ENCODE measurements at places on chromosomes 2 and 18.

DNA sequence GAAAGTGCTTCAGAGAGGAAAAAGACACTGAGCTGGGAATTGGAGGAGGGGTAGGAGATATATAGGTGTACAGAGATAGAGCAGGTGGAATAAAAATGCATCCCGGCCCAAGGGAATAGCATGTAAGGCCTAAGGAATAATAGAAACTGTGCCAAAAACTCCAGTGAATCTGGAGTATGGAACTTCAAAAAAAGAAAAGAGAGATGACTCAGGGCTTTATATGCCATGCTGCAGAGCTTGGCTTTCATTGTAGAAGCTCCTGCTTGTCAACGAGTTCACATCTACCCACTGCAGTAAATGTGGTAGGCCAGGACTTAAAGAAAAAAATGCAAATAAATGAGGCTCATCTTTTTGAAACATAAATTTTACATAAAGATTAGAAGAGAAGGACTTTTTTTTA lies 131.8 kb downstream of the MREG start:
- no peak for DNase-seq

DNA sequence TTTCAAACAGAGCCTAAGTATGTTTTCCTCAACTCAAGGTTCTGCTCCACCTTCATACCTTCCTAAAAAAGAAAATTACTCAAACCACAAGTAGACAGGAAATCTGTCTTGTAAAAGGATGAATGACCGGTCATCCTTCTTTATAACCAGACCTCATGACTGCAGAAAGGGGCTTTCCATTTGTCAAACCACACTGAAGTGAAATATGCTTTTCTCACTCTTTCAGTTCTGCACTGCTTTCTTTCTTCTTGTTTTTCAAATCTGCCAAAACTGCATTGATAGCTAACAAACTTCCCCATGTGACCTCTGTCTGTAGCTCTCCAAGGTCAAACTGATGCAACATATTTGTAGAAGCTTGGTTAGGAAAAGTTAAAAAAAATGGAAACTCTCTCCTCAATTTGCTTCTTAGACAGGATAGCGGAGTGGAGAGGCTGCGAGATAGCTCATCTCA lies 308.9 kb upstream of the CCDC68 start:
- DNase-seq, result no peak

GRCh38 chr2:48600917-48601316 lies 16.7 kb upstream of the GTF2A1L start:
- no peak for DNase-seq

DNA sequence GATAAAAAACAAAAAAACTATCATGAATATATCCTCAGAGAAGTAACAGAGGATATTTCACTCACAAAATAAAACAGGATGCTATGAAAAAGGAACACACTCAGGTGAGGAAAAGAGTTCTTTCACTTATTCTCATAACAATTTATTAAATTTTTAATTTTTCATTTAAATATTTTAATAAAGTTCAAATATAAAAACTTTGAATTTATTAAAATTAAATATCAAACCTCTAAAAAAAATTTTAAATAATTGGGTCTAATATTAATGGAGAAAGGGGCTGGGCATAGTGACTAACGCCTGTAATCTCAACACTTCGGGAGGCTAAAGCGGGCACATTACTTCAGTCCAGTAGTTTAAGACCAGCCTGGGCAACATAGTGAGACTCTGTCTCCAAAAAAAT lies 10.1 kb downstream of the THADA start:
- no peak for DNase-seq

GRCh38 chr2:32495139-32495538 lies 132.7 kb upstream of the TTC27 start:
- DNase-seq, result no peak

DNA sequence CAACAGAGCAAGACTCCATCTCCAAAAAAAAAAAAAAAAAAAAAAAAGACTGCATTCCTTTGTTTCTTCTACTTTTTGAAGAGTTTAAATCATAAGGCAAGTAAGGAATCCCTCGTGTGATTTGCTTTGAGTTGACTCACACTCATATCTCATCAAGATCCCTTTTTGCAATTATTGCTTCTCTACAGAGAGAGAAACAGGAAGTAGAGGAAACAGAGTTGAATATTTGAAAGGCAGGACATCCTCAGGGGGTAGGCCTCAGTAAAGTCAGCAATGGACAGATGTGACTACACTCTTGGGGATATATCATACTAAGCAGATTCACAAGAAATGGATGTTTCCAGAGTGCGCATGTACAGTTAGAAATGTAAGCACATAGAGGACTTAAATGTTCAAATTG lies 11.2 kb upstream of the EFR3B start:
- no peak for DNase-seq

DNA sequence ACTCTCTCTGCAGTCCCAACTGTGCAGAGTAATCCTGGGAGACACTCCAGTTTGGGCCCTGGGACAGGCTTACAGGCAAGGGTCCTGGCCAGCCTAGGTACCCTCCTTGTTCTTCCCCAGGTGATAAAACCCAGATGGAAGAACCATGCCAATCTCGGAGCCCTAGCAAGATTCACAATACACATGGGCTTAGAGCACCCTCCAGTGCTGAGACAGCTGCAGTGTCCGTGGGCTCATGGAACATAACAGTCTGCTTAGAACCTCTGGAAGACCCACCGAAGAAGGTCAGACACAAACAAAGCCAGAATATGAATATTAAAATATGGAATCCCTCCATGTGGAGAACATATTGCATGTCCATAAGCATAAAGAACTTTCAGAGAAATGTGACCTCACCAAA lies 568.1 kb downstream of the KCNJ3 start:
- DNase-seq, result no peak

DNA sequence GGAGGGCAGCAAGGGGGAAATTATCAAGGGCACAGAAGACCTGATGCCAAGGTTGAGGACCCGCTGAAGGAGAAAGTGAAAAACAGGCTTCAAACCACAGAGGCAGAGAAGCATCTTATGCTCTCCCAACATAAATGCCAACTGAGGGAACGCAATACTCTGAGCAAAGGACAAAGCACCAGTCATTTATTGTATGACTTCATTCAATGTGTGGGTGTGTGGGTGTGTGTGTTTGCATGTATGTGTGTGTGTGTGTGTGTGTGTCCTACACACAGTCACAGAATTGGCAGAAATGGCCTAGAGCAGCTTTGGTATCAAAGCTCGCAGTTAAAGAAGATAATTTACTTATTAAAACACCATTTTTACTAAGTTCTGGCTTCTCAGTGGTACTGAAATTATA lies 51.4 kb downstream of the UXS1 start:
- no peak for DNase-seq

DNA sequence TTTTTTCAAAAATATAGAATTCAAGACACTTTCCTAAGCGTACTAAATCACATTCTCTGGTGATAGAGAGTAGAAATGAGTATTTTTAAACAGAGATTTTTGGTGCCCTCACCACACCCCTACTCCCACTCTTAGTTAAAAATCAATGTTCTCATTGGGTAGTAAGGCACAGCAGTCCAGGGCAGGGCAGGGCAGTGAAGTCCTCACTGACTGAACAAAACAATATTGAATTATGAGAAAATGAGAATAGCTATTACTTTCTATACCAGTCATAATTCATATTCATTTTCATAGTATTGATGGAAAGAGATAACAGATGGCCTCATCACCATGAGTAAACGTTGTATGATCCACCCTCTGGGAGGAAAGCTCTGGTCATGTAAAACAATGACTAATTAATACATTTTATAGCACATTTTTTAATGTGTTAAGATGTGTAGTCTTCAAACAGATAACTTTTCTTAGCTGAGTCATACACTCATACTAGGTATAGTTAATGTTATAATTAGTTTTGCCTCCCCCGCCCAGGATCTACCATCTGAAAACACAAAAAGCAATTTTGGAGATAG lies 686.1 kb downstream of the KCNJ3 start:
- no peak for DNase-seq

DNA sequence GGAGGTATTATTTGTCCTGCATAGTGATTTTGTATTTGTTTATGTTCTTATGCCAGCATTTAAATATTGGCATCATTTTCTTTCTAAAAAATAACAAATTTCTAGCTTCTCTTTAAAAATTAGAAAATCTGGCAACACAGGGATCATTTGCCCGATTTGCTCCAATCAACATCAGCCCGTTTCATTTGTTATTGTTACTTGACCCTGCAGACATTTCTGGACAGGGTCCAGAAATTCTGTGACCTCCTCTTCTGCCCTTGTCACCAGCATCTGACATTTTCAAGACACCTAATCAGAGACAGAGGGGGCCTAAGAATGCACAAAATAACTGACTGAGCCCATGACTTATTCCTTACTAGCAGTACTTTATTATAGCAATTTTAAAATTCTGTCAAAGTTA lies 253.3 kb downstream of the MREG start:
- DNase-seq, result no peak

GRCh38 chr2:77519888-77520506 lies 2.2 kb downstream of the LRRTM4 start:
- no peak for DNase-seq

DNA sequence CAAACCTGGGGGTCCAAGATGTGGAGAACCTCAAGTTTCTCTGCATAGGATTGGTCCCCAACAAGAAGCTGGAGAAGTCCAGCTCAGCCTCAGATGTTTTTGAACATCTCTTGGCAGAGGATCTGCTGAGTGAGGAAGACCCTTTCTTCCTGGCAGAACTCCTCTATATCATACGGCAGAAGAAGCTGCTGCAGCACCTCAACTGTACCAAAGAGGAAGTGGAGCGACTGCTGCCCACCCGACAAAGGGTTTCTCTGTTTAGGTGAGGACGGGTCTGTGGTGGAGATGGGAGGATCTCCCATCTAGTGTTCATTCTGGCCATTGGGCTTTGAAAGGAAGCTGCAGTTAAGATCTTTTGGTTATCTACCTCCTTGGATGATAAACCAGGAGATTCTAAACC lies 2.9 kb downstream of the CASP10 start:
- DNase-seq, result no peak

GRCh38 chr2:72851333-72851732 lies 25.5 kb upstream of the EXOC6B start:
- DNase-seq, result no peak

GRCh38 chr18:9739516-9739915 lies 31.4 kb downstream of the RAB31 start:
- DNase-seq, result no peak

DNA sequence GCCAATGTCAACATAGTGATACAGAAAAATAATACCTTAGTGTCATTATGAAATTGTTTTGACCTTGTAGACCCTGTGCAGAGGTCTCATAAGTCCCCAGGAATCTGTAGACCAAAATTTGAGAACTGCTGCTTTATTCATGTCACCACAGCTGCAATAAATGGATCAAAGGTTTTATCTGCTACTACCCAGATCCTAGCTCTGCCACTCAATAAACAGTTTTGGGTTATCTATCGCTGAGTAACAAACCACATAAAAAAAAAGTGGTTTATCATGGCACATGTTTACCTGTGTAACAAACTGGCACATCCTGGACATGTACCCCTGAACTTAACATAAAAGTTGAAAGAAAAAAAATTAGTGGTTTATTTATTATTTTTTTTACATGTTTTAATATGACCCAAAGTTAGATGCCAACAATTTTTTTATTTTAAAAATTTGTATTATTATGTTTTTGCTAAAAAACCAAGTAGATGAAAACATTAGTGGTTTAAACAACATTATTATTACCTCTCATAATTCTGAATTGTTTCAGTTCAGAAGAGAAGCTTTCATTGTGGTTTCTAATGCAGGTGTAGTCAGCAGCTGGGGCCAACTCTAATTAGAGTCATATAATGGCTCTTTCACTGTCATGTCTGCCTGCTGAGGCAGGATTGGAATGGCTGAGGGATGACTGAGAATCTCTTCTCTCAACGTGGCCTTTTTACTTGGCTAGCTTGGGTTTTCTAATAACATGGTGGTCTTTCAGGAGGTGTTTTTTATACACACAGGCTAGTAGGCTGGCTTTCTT lies 103.3 kb upstream of the SLC38A11 start:
- no peak for DNase-seq

GRCh38 chr18:5250603-5251002 lies 44.9 kb downstream of the ZBTB14 start:
- DNase-seq, result no peak

GRCh38 chr2:139885921-139886498 lies 1105.8 kb upstream of the NXPH2 start:
- DNase-seq, result no peak

GRCh38 chr18:46334868-46335281 lies 230.7 kb downstream of the HAUS1 start:
- no peak for DNase-seq
